Stimulated activated CD4-positive, alpha-beta T cell treated with anti-CD3 and anti-CD28 coated beads, Interleukin-12 subunit alpha, Interleukin-12 subunit beta, amount 100 ng/mL, for 24 hours (primary cell): ENCODE measurements at places on chromosomes 6 and 20.

GRCh38 chr6:15166121-15166520 is 79.7 kb upstream of the JARID2 start:
- no peak for DNase-seq

- DNase-seq = no peak
Observed at GRCh38 chr6:131756039-131756438, 45.2 kb upstream of the CTAGE9 start.

GRCh38 chr20:24764794-24765202 is 184.3 kb upstream of the CST7 start:
- DNase-seq = no peak

GRCh38 chr20:63574156-63574828 is at the start of gene HELZ2:
HELZ2 (minus strand) TSS chr20:63574239; CDS start chr20:63572385, 1,854 bp downstream.
- peak; percentile 35 for DNase-seq

- no peak for DNase-seq
Observed at GRCh38 chr20:53786071-53786444, 192.4 kb upstream of the ZNF217 start.

DNA sequence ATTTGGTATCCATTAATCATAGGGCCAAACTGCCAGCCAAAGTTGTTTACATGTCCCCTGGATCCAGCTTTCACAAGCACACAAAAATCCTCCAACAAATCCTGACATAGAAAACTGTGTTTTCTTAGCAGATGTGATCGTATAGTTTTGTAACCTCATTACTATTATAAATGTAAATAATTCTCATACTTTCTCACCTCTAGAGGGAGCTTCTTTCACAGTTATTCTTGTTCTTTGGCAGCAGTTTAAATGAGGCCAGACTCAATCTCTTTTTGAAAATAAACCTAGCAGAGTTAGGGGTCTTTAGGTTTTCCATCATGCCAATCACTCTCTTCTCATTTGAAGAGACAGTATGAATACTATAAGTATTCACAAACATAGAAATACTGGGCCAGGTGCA is 17.0 kb upstream of the ZNF318 start:
- no peak for DNase-seq

DNA sequence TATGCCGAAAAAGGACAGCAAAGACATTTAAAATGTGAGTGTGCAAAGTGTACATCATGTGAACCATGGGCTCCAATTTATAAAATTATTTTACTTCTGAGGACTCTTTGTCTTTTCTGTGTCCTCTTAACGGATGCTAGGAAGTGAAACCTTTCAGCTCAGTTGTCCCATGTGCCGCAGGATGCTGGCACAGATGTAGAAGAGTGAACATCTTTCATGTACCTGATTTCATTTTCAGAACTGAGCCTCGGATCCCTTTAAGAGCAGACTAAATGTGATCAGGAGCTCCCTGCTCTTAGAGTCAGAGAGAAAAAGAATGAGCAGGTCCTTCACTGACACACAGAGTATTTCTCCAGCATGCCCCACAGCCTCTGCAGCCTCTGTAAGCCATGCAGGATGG is 27.6 kb upstream of the FUCA2 start:
- DNase-seq = no peak

GRCh38 chr6:132466952-132467351 is 46.0 kb downstream of the STX7 start:
- DNase-seq = no peak

- DNase-seq = no peak
Observed at GRCh38 chr20:44407402-44408184, 52.1 kb downstream of the HNF4A start.

- DNase-seq = no peak
Observed at GRCh38 chr6:149332602-149333265, 15.2 kb downstream of the TAB2 start.

- DNase-seq = no peak
Observed at GRCh38 chr6:86217906-86218305, 575.2 kb upstream of the SYNCRIP start.

GRCh38 chr6:45630801-45631200 is 253.1 kb upstream of the SUPT3H start:
- DNase-seq = no peak

DNA sequence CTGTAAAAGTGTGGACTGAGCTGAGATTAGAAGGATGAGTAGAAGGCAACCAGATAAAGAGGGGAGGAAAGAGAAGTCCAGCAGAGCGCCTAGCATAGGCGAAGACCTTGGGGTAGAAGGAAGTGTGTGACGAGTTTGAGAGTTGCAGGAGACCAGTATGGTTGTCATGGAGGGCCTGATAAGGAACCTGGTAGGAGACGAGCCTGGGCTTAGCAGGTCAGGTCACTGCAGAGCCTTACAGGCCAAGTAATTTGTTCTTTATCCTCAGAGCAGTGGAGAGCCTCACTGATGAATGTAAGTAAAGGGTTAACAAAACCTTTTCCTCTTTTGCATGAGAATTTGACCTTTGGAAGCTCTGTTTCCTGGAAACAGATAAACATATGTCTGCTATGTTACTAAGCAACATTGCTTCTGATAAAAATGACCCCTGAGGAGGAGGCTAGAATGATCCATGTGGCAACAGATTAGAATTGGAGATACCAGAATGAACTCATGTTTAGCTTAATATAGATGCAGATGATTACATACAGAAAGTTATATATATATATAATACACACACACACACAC is 2.9 kb upstream of the TMEM74B start:
- DNase-seq = no peak

DNA sequence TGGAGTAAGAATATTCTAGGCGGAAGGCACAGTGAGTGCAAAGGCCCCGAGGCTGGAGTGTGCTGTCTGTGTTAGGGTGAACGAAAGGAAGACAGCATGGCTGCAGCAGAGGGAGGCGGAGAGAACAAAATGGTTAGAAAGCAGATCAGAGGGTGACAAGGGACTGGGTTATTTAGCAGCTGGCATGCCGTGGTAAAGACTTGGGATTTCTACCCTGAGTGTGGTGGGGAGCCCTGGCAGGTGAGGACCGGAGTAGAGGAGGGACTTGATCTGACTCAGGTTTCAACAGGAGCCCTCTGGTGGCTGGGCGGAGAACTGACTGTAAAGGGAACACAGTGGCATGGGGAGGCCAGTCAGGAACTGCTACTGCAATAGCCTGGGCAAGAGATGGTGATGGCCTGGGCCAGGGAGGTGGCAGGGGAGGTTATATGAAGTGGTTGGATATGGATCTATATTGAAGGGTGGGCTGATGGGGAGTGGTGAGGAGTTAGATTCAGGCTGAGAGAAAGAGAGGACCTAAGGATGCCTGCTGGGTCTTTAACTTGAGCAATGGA is 38.0 kb downstream of the PIM1 start:
- DNase-seq = peak; percentile 75

- DNase-seq = no peak
Observed at GRCh38 chr20:52461582-52461981, 270.0 kb upstream of the ZFP64 start.

- no peak for DNase-seq
Observed at GRCh38 chr20:44355498-44356352, at the start of gene HNF4A. HNF4A (plus strand) TSS chr20:44355699; CDS start chr20:44355805, 106 bp downstream.

GRCh38 chr20:36924167-36925045 is 27.1 kb downstream of the SAMHD1 start:
- DNase-seq = no peak
